IMR-90 (cell line): ENCODE measurements at places on chromosomes 6 and 20. TPM values are rescaled to one million over a fixed set of nuclear protein-coding genes. Genes with fewer than 3 reads are reported as not detected.

Gene CST9
- total RNA-seq, result not detected in 2 replicates

Gene PRRT1
- total RNA-seq, result not detected in 2 replicates

Gene RSPH4A
- under 0.01 and 0.28 TPM in 2 replicates for total RNA-seq

Gene SLC22A1
- 0.28 TPM in 1 of 2 replicates, not detected in the other for total RNA-seq

Gene C4B
- 0.54 and 0.56 TPM in 2 replicates for total RNA-seq

Gene SLC52A3
- not detected in 2 replicates for total RNA-seq

Gene HLA-DOB
- 0.28 and 0.36 TPM in 2 replicates for total RNA-seq

Gene KHDC1
- total RNA-seq, result 1.6 and 1.7 TPM in 2 replicates

Gene LCA5
- 2.0 and 3.3 TPM in 2 replicates for total RNA-seq

Gene SLC16A10
- 0.28 TPM in 1 of 2 replicates, not detected in the other for total RNA-seq

- no peak overlapping the region for H3K27ac ChIP-seq
- H3K27me3 ChIP-seq, result no peaks in the 10 kb centered on the region
These were observed 47.7 kb upstream of the PLCB4 start for GRCh38 chr20:9021216-9021615.

GRCh38 chr6:37575221-37575620 lies 75.5 kb upstream of the CCDC167 start:
- no peak overlapping the region for H3K27ac ChIP-seq
- DNase-seq, result no peak

DNA sequence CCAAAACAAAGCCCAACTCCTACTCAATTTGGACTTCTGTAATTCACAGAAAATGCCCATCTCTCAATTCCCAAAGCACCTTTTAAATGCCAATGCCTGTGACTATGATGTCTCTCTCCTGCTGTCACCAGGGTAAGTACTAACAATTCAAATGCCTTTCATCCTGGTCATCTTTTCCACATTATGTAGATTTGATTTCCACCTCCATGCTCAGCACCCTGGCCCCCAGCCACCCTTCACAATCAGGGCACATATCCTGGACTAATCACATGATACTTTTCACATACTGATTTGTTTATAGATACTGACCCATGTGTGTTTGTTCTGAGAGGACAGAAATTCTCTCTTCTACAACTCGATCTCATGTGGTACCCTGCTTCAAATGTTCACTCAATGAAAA lies 236.3 kb downstream of the PTPRK start:
- no peaks in the 10 kb centered on the region for H3K27me3 ChIP-seq
- no peak overlapping the region for H3K27ac ChIP-seq
- no peaks in the 10 kb centered on the region for H3K36me3 ChIP-seq
- DNase-seq, result no peak

DNA sequence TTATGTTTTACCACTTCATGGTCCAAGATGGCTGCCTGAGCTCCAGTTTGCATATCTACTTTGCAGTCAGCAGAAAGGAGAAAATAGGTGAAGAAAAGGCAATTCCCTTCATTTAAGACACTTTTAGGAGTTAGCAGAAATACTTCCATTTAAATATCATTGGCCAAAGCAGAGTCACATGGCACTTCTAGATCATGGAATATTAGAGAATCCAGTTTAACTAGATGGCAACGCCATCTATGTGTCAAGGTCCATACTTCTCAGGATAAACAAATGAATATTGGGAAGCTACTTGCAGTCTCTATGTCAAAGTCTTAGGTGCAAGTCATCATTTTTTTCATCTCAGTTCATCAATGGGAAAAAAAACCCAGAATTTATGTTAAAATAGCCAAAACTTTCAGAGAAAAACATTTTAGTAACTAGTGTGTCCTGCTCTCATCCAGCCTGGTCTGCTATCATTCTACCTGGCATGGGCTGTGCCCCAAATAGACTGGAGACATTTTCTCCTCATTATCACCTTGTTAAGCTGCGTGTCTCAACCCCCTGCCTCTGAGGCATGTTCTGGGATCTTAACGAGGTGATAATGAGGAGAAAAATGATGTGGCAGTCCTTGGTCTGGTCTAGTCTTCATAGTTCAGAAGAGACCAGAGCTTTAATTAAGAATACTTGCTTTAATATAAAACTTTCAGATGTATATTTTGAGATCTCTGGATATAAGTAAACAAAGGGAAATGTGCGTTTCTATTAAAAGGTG lies 227.3 kb downstream of the TBX18 start:
- H3K4me3 ChIP-seq, result no peak overlapping the region
- no peaks in the 10 kb centered on the region for H3K4me1 ChIP-seq
- no peaks in the 10 kb centered on the region for H3K36me3 ChIP-seq
- DNase-seq, result no peak
- H3K27me3 ChIP-seq, result peaks cover 1% of the 10 kb centered on the region; the same call in 1 of the 2 replicates

- H3K4me3 ChIP-seq, result peak within 1 kb of the TSS; percentile 53
- DNase-seq, result peak; percentile 83
- no peaks in the 10 kb centered on the region for H3K36me3 ChIP-seq
- peaks cover 56% of the 10 kb centered on the region for H3K27me3 ChIP-seq
- H3K27ac ChIP-seq, result peak within 1 kb of the TSS; percentile 6; the same call in 1 of the 2 replicates
These were observed at the start of gene ULBP1 for GRCh38 chr6:149963462-149964307. Gene ULBP1 (plus strand): TSS chr6:149963943. CDS start chr6:149964050, 107 bp downstream.

DNA sequence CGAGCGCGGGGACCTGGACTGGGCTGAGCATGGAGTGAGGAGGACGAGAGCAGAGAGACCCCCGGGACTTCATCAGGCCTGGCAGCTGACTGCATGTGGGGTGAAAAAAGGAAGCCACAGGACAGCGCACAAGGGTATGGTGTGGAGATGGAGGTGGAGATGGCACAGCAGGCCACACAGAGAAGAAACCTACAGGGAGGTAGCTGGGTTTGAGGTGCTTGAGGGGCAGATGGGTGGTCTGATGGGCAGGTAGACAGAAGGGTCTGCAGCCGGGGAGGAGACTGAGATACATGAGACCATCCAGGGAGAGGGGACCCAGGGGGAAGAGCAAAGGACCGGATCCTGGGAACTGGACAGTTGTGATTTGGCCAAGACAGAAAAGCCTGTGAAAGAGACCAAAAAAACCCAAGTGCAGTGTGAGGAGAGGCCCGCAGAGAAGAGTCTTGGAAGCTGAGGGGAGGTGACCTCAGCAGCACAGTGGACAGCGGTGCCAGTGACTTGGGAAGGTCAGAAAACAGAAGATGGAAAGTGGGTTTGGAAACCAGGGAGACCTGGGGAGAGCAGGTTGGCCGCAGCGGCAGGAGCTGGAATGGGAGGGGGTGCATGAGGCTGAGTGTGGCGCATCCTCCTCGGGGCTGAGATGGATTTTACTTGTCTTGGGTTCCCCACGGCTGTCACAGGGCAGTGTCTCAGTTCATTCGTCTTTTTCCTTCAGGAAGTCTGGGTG lies 5.5 kb downstream of the HLA-DPB1 start:
- no peaks in the 10 kb centered on the region; the same call in 1 of the 2 replicates for H3K4me1 ChIP-seq
- no peaks in the 10 kb centered on the region for H3K36me3 ChIP-seq
- peak overlapping the region; percentile 48 for H3K4me3 ChIP-seq
- H3K27me3 ChIP-seq, result peaks cover 17% of the 10 kb centered on the region
- no peak for DNase-seq

GRCh38 chr20:4519534-4519933 lies 202.2 kb upstream of the PRND start:
- H3K36me3 ChIP-seq, result no peaks in the 10 kb centered on the region
- no peak overlapping the region for H3K27ac ChIP-seq
- no peak overlapping the region for H3K4me3 ChIP-seq
- no peaks in the 10 kb centered on the region for H3K27me3 ChIP-seq
- no peak for DNase-seq

DNA sequence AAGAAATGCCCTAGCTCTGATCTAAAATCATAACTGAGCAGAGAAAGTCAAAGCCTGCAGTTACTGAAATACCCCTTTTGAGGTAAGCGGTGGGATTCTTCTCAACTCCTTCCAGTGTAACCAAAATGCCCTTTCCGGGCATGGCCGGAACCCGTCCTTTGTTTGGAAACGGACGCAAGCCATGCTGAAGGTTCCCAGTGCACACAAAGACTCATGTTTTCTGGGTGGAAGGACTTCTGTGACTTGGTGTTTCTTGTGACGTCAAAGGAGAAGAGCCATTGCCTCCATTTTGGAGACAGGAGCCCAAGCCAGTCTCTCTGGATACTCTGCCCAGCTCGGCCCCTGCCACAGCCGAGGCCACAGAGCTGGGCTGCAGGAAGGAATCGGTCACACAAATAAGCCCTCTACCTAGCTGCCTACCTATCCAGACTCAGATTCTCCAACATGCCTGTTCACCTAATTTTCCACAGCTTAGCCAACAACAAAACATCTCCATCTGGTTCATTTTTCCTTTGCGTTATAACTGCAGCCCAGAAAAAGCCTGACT lies 182.8 kb downstream of the TBXT start:
- no peaks in the 10 kb centered on the region for H3K27me3 ChIP-seq
- no peak overlapping the region for H3K27ac ChIP-seq
- H3K36me3 ChIP-seq, result peaks cover 3% of the 10 kb centered on the region; the same call in 1 of the 2 replicates
- peak overlapping the region; percentile 58; the same call in 1 of the 2 replicates for H3K4me3 ChIP-seq
- peaks cover 10% of the 10 kb centered on the region for H3K4me1 ChIP-seq
- DNase-seq, result no peak

DNA sequence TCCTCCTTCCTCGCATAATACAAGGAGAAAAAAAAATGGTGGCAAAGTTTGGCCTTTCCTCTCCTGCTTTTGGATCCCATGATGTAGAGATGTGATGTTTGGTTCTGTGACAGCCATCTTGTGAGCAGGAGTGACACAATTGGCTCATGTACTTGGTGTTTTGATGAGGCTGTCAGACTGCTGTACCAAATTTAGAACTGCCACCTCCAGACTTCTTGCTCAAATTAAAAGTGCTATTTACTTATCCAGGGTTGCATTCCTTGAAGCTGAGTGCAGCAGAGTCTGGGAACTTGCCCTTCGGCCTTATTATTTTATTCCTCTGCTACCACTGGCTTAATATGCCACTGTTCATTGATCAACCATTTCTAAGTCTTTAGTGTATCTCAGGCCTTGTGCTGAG lies 21.9 kb downstream of the BCAS1 start:
- no peaks in the 10 kb centered on the region for H3K36me3 ChIP-seq
- no peak for DNase-seq
- H3K27me3 ChIP-seq, result peaks cover 5% of the 10 kb centered on the region; the same call in 1 of the 2 replicates
- H3K4me1 ChIP-seq, result no peaks in the 10 kb centered on the region
- no peak overlapping the region for H3K4me3 ChIP-seq

- H3K4me1 ChIP-seq, result no peaks in the 10 kb centered on the region
- H3K36me3 ChIP-seq, result no peaks in the 10 kb centered on the region
- no peak overlapping the region for H3K4me3 ChIP-seq
- no peak for DNase-seq
- H3K27me3 ChIP-seq, result no peaks in the 10 kb centered on the region
These were observed 1342.6 kb upstream of the GJE1 start for GRCh38 chr6:140790109-140790508.

DNA sequence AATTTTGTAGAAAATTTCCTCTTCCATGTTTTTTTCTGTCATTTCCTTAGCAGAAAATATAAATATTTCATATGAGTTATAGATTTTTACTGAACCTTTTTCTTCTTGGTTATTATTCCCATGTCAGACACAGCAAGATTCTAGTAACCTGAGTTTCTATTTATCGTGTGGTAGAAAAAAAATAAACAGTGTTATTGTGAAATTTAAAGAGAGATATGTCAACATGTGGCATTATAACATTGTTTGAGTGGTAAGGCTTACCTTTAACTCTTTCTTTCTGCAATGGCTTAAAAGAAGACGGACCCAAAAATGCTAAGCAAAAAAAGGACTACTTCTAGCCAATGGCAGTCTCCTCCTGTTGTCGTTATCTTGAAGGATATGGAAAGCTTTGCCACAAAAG lies 18.9 kb downstream of the ORC3 start:
- H3K27ac ChIP-seq, result no peak overlapping the region
- DNase-seq, result no peak
- peaks cover 22% of the 10 kb centered on the region for H3K36me3 ChIP-seq
- no peak overlapping the region for H3K4me3 ChIP-seq
- no peaks in the 10 kb centered on the region for H3K4me1 ChIP-seq

- no peak for DNase-seq
- peaks cover 91% of the 10 kb centered on the region for H3K27me3 ChIP-seq
- no peaks in the 10 kb centered on the region; the same call in 1 of the 2 replicates for H3K4me1 ChIP-seq
- no peak overlapping the region for H3K27ac ChIP-seq
- no peak overlapping the region for H3K4me3 ChIP-seq
These were observed 1.1 kb upstream of the SLC32A1 start for GRCh38 chr20:38723017-38723847.

- no peaks in the 10 kb centered on the region for H3K36me3 ChIP-seq
- no peak overlapping the region for H3K4me3 ChIP-seq
- no peak for DNase-seq
- no peaks in the 10 kb centered on the region for H3K4me1 ChIP-seq
These were observed 73.5 kb downstream of the ECT2L start for GRCh38 chr6:138869398-138869797.

DNA sequence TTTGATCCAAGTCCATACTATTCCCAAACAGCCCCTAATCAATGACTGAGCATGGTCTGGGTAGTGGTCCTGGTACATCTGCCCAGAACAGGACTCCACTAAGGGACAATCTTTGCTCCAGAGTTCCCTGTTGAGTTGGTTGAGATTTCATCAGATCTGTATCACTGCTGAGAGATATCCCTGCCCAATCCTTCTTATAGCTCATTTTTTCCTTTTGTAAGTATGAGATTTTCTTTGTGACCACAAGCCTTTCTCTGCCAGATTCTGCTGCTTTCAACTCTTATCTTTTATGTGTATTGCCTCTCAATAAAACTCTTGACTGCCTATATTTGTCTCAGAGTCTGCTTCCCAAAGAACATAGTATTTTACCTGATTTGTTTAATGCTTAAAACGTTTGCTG lies 46.2 kb upstream of the LAMA2 start:
- no peaks in the 10 kb centered on the region for H3K27me3 ChIP-seq
- H3K36me3 ChIP-seq, result no peaks in the 10 kb centered on the region
- no peak overlapping the region for H3K27ac ChIP-seq
- no peak overlapping the region for H3K4me3 ChIP-seq

DNA sequence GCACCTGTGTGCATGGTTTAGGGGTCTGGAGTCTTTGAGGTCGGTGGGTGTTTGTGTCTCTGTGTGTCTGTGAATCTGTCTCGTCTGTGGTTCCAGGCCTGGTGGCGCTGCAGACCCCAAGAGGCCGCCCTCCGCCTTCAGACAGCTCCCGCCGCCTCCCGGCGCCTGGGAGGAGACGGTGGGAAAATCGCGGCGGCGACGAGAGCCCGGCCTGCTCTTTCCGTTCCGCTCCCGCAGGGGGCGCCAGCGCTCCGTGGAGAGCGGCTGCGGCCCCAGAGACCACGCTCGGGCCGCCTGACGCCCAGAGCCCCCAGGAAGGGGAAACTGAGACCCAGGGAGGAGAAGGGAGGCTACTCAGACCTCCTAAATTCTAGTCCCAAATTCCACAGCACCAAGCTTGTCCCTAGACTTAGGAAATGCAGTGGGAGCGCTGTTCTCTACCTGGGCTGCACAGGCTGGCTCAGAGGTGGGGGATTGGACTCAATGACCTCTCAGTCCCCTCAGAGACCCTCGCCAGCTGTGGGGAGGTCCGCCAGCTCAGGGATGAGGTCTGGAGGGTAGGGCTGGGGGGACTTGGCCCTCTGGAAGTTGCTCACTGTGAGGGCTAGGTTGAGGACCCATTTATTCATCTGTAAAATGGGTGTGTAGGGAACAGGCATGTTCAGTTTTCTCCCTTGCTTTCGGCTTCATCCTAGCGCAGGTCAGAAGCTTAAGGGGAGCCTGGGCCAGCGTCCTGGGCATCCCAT lies 36.9 kb upstream of the BLCAP start:
- H3K36me3 ChIP-seq, result no peaks in the 10 kb centered on the region
- DNase-seq, result no peak
- peaks cover 53% of the 10 kb centered on the region for H3K27me3 ChIP-seq
- H3K4me1 ChIP-seq, result no peaks in the 10 kb centered on the region; the same call in 1 of the 2 replicates
